GM03348 (cell line): ENCODE measurements at places on chromosomes 5 and 9.
A peak's percentile ranks its signal among the peaks of the same experiment; 100 is the strongest.

DNA sequence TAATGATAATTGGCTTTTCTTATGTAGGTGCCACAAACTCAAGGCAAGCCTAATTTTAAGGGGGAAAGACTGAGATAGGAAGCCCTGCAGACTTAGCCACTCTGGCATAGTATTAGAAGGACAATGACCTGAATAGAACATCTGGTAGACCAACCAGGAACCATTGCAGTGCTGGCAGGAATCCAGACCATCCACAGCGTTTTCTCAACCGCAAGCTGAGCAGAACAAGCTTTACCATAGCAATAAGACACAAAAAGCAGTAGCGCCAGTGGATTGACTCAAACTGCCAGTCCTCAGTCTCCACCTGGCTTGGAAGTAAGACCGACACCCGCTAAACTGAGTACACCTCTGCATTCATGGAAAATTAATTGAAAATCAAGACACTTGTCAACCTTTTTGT, 141.3 kb upstream of the LPAR1 start:
- no peak for DNase-seq

DNA sequence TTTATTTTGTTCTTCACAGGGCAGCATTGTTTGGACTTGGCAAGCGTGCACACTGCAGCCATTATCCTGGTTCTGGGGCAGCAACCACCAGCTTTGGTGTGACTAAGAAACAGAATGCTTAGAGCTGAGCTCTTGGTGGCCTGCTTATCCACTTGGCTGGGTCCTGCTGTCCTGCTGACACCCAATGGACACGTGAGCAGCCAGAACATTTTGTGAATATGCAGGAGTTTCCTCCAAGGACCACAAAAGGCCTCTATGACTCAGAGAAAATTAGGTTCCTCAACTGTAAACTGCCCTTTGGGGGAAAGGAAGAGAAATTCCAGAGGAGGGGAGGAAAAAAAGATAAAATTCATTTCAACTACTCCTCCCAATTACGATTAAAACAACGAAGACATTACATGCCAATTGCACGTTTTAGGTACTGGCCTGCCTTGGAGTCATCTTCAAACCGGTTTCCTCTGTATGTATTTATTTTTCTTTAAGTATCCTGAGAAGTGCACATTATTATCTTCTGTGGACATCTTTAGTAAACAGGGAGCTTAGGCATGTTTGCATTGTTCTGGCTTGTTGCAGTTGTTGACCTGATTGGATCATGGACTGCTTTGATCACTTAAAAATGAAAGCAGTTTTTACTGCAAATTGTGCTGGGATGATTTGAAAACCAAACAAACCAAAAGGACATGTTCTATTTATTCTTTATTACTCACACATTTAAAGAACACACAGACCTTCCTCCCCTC, 82.3 kb upstream of the TLE4 start:
- DNase-seq, result peak; percentile 16

DNA sequence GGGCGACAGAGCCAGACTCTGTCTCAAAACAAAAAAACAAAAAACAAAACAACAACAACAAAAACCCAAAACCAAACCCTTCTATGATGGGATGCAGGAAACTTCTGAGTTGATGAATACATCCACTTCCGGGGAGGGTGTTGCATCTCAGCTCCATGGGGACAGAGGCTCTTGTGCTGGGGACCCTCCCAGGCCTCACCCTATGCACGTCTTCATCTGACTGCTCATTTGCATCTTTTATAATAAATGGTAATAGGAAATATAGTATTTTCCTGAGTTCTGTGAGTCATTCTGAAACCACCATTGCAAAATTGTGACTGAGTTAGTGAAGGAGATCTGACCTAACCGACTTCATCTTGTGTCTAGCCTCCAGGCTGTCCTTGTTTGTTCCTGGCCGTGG, 109.5 kb upstream of the SLC28A3 start:
- DNase-seq, result no peak

- DNase-seq, result no peak
Measured at GRCh38 chr5:32827981-32828380, 116.9 kb downstream of the NPR3 start.

DNA sequence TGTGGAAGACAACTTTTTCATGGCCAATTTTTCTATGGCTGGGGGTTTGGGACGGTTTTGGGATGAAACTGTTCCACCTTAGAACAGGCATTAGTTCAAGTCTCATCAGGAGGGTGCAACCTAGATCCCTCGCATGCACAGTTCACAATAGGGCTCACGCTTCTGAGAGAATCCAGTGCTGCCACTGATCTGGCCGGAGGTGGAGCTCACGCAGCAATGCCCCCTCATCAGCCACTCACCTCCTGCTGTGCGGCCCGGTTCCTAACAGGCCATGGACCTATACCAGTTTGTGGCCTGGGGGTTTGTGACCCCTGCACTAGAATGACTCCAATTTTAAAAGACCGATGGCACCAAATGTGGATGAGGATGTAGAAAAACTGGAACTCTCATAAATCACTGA, 127.2 kb upstream of the IER5L start:
- DNase-seq, result no peak

DNA sequence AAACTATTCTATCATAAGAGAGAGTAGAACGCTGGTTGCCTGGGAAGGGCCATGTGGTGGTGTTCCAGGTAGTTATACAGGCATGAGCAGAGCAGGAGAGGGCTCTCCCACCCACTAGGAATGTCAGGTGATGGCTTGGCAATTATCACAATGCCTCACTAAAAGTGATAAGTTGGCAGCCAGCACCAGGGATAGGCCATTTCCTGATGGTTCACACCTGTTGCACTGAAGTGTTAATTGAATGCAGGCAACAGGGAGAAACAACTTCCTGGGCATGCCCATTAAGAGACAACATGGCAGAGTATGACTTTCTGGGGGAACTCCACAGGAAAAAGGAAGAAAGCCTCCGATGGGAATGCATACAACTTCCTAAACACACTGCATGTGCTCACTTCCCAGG, 593.2 kb downstream of the ELAVL2 start:
- DNase-seq, result no peak

- DNase-seq, result no peak
Measured at GRCh38 chr9:70415041-70415440, 584 bp upstream of the KLF9 start.

- DNase-seq, result no peak
Measured at GRCh38 chr5:178215280-178216002, 11.1 kb downstream of the HNRNPAB start.

GRCh38 chr9:104868687-104869404, 59.1 kb downstream of the ABCA1 start:
- peak; percentile 89 for DNase-seq

- no peak for DNase-seq
Measured at GRCh38 chr5:40572391-40572790, 107.3 kb upstream of the PTGER4 start.

- peak; percentile 90 for DNase-seq
Measured at GRCh38 chr5:33936004-33936380, 194 bp upstream of the RXFP3 start.

- no peak for DNase-seq
Measured at GRCh38 chr9:122168356-122168755, 8.6 kb downstream of the MORN5 start.

DNA sequence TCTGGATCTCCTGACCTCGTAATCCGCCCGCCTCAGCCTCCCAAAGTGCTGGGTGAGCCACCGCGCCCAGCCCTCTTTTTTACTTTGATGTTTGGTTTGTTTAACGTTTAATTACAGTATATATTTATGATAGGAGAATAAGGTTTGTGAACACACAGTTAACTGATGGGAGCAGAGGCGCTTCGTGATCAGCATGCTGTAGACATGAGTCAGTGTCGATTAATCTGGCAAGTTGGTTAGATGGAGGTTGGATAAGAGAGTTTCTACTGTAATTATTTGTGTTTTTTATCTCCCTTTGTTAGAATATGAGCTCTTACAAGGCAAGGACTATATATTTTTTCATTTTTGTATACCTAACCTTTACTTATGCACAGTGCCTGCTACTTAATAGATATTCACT, 14.3 kb downstream of the ATG10 start:
- DNase-seq, result no peak

- DNase-seq, result no peak
Measured at GRCh38 chr9:137804908-137805630, 72.5 kb upstream of the CACNA1B start.

GRCh38 chr5:1497242-1497777, 26.4 kb downstream of the LPCAT1 start:
- no peak for DNase-seq

DNA sequence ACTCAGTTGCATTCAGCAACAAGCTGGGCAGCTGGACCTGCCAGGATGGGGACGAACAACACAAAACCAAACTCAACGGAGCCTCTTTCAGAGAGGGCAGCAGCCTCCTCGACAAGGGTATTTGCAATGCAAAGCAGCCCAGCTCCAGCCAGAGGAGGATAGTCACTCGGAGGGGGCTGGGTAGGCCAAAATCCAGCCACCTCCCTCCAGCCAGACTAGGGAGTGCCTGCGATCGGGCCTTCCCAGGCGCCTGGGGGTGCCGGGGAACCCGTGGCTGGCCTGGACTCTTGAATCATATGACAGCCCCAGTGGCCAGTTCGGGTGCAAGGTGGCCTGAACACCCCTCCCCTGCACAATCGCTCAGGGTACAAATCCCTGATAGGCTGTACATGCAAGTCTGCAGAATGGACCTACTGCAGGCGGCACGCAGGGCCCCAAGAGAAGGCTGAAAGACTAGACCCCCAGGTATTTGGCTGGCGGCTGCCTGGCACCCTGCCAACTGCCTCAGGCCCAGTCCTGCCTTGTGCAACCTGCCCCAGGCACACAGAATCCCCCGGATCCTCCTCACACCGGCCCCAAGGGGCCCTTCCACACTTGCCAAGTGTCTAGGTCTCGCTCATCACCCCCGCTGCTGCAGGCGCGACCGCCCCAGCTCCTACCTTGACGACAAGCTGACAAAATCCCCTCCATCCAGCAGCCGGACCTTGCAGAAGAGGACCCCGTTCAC, 1.3 kb downstream of the EEIG1 start:
- DNase-seq, result peak; percentile 70

GRCh38 chr9:116697887-116698286, 10.8 kb downstream of the TRIM32 start:
- DNase-seq, result no peak

- DNase-seq, result no peak
Measured at GRCh38 chr5:144945503-144945902, 774.8 kb downstream of the KCTD16 start.

GRCh38 chr5:74915488-74915887, 49.3 kb upstream of the FAM169A start:
- DNase-seq, result no peak

DNA sequence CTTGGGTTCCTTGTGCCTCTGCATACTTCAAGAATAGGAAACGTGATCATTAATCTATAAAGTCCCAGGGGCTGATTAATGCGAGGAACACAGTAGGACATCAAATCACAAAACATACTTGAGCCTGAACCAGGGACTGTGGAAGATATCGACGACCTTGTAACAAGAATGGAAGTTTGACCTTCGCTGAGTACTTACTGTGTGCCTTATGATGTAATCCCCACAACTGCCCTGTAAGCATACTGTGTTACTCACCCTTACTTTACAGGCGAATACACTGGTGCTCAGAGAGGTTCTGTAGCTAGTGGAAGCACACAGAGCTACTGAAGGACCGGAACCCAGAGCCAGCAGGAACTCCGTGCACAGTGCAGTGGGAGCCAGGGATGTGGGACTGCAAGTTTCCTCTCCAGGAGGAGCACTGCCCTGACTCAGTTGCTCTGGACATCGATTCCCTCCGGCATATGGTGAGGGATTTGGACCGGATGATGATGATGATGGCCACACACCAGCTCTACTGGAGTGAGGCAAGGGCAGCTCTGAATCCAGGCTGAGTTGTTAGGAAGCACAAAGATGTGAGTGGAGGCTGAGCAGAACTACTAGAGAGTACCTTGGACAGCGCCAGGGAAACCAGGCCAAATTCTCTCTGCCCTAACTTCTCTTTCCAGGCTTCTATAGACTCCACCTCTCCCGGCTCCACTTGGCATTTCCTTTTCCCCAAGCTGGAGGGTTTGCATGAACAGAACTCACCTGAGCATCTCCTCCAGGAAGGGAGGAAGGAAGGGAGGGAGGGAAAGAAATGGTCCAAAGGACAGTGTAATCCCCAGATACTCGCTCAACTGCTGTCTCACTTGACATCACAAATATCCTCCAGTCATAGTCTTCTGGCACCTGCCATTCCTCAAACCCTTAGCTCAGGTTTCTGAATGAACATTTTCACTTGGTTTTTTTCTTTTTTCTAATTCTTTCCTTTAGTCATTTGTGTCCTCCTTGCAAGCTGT, 1.5 kb upstream of the GABBR2 start:
- DNase-seq, result peak; percentile 74

GRCh38 chr5:156434471-156434870, 107.5 kb downstream of the SGCD start:
- DNase-seq, result no peak

- no peak for DNase-seq
Measured at GRCh38 chr5:128378196-128378595, 159.8 kb downstream of the FBN2 start.

DNA sequence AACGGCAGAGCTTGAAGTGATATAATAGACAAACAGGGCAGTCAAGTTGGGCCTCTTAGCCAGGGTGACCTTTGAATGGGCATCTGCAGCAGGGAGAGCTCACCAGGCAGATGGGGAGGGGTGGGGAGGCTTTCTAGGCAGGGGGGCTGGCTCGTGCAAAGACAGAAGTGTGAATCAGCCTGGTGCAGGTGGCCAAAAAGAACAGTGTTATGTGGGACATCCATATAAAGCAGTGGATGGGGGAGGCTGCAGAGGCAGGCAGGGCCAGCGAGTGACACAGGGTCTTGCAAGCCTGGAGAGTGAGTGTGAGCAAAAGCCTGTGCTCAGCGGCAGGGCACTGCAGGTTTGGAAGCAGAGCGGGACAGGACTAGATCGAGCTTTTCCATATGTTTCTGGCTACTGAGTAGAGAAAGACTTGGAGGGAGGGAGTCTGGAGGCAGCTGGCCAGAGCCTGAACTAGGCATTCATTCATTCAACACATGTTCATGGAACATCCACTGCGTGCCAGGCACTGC, 14.2 kb upstream of the TTLL11 start:
- no peak for DNase-seq

DNA sequence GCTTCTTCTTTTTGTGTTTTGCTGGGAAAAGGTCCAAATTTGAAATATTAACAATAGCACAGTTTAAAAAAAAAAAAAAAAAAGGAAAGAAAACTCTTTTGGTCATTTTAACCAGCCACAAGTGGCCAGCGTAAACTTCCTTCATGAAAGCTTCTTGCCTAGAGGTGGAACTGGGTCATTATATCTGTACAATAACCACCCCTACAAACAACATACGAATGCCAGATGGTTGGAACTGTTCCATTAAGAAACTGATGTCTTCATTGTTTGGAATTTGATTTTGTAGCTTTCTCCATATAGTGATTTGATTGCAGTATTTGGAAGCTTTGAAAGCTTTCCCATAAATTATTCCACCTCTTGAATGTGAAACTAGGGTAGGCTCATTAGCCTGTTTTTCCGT, 18.3 kb upstream of the LPAR1 start:
- DNase-seq, result peak; percentile 42
